ENCODE measurements at places on chromosomes 5 and 9. TPM values are rescaled to one million over a fixed set of nuclear protein-coding genes. Genes with fewer than 3 reads are reported as not detected.

The ERCC8 gene
- total RNA-seq: 12.3 TPM

The CDH18 gene
- total RNA-seq: 1.2 TPM

The IFNA2 gene
- not detected for total RNA-seq

The ADAMTS12 gene
- total RNA-seq: 3.7 TPM

The PCDHGB3 gene
- total RNA-seq: 7.7 TPM

The PROB1 gene
- 2.4 TPM for total RNA-seq

The C1QTNF2 gene
- 8.4 TPM for total RNA-seq

The NR2F1 gene
- total RNA-seq: 49.3 TPM

The RC3H2 gene
- 47.9 TPM for total RNA-seq

The EIF4EBP3 gene
- total RNA-seq: 41.4 TPM

The CARTPT gene
- 1.5 TPM for total RNA-seq

The TMOD1 gene
- total RNA-seq: 7.0 TPM

The GBGT1 gene
- total RNA-seq: 10.7 TPM

The TPPP gene
- total RNA-seq: 6.9 TPM

The LRRTM2 gene
- not detected for total RNA-seq
